ENCODE measurements at places on chromosomes 1 and 21. TPM values are rescaled to one million over a fixed set of nuclear protein-coding genes. Genes with fewer than 3 reads are reported as not detected.

CFH gene
- 6.5 TPM for total RNA-seq

LIPI gene
- total RNA-seq, result not detected

TPTE gene
- not detected for total RNA-seq

GBP2 gene
- 56.0 TPM for total RNA-seq

CHIT1 gene
- not detected for total RNA-seq

GPR25 gene
- not detected for total RNA-seq

SPATA21 gene
- total RNA-seq, result not detected

ZNF683 gene
- total RNA-seq, result not detected

OR6N1 gene
- total RNA-seq, result not detected
